Hindlimb muscle (tissue), 1 donor: ENCODE measurements at places on chromosomes 4 and X. TPM values are rescaled to one million over a fixed set of nuclear protein-coding genes. Genes with fewer than 3 reads are reported as not detected.

The PAGE2 gene
- not detected for polyA plus RNA-seq

The CNGA1 gene
- polyA plus RNA-seq = 0.23 TPM

The PFKFB1 gene
- polyA plus RNA-seq = 1.1 TPM

The ABCG2 gene
- polyA plus RNA-seq = 3.0 TPM

The ELMOD2 gene
- polyA plus RNA-seq = 17.2 TPM

The BEND4 gene
- polyA plus RNA-seq = 0.10 TPM

The IL15 gene
- 7.0 TPM for polyA plus RNA-seq

The GAR1 gene
- polyA plus RNA-seq = 26.2 TPM

DNA sequence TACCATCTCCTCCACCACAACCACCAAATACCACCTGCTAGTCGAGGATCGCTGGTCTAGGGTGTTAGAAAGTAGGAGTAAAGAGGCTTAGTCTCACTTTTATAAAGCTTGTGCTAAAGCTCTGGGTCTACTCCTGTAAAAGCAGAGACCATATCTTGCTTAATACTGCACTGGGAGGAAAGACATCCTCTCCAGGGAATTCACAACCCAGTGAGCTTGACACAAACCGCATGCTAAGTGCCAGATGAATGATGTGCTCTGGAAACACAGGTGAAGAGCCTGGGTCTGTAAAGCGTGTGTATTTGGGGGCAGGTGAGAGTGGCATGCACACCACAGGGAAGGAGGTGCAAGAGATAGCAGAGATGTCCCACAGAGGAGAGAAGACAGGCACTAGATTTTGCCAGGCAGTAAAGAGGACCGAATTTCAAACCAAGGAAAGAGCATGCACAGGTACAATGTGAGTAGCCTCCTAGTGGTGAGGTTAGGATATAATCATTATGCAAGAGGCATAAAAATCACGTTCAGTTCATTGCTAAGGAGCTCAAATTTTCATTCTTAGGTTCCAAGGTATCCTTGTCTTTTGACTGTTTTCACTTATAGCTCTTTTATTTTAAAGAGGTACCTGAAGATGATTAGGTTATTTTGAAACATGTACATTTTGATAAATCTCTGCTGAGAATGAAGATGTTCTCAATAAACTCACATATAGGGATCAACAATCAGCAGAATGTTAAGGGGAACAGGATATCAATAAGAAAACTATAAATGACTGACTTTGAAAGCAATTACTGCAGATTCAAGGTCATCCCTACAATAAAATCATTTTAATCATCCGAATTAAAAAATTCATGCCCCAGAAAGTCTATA, 20.7 kb downstream of the TAPT1 start:
- DNase-seq = no peak

GRCh38 chr4:107044170-107044569, 8.1 kb upstream of the DKK2 start:
- no peak for DNase-seq

DNA sequence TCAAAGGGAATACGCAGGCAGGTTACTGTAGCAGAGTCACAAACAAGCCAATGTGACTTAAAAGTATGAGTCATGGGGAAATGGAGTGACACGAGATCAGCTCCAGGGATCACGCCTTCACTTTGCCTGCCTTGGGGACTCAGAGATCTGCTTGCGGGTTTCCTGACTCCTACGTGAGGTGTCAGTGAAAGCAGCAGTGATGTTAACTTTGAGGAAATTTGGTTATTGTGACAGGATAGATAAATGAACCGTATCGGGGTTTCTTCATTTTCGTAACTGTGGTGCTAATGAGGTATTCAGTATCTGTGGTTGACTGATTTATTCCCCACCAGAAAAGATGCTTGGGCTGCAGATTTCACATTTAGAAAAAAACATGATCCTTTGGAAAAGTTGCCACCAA, 383.3 kb upstream of the ZFP42 start:
- no peak for DNase-seq

DNA sequence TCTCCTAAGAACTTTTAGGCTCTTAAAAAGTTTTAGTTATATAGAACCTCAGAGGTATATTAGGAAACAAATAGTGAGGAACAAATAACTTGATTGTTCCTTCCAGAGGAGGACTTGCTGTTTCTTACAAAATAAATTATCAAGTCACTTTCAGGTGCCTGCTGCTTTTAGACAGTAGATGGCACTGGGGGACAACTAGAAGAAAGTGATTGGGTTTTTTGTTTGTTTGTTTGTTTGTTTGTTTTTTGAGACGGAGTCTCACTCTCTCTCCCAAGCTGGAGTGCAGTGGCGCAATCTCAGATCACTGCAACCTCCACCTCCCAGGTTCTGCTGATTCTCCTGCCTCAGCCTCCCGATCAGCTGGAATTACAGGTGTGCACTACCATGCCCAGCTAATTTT, 35.4 kb upstream of the CDKL5 start:
- DNase-seq = no peak

DNA sequence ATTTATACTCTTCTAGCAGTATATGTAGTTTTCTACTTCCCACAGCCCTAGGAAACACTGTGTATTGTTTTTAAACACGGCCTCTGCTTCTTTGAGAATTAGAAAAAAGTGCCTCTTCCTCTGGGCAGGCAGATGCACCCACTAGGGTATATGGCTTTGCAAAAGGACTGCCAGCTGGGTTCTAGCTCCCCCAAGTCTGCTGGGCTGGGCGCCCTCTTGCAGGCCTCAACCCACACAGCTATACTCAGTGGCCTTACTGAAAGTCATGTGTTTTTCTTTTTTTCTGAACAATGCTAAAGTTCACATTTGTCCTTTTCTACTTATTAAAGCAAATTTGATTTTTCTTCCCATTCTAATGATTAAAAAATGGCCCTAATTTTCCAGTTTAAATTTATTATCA, 35.5 kb upstream of the BMPR1B start:
- no peak for DNase-seq

GRCh38 chr4:154569028-154569427, 6.2 kb downstream of the FGB start:
- DNase-seq = no peak

- no peak for DNase-seq
These were observed 49.7 kb downstream of the XIAP start for GRCh38 chrX:123909523-123909922.

GRCh38 chr4:86586160-86586572, 7.9 kb upstream of the PTPN13 start:
- DNase-seq = no peak

GRCh38 chr4:168357941-168358340, 39.4 kb upstream of the DDX60 start:
- no peak for DNase-seq

GRCh38 chr4:83728191-83728590, 192.3 kb downstream of the GPAT3 start:
- no peak for DNase-seq

- DNase-seq = no peak
These were observed 19.9 kb upstream of the ZIC3 start for GRCh38 chrX:137545711-137546651.

DNA sequence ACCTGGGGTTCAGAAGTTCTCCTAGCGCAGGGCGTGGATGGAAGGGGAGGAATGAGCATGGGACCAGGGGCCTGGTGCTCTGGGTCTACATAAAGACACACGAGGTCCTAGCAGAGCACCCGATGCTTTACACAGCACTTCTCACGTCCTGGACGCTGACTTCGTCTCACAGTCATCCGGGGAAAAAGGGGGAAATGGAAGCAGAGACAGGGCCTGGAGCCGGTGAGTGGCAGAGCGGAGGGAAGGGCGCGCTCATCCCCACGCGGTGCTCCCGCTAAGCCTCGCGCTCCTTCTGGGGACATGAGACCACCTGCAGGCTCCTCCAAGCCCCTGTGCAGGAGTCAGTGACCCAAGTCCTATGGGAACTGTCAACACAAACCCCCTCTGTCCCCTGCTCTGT, 157.7 kb downstream of the AFAP1 start:
- DNase-seq = no peak

DNA sequence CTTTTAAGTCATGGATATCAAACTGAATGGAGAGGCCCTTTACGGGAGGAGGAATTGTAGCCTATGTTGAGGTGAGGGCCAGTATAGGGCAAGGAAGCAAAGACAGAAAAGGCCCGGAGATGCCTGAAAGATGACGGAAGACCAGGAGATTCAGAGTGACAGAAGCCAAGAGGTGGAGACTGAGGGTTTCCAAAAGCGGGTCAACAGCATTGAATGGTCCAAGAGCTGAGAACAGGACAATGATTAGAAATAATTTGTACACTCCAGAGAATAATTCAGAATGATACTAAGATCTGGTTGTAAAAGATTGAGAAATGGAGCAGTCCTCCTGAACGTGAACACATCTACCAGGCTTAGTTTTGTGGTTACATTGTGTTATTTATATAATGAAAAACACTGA, 45.5 kb upstream of the ZNF518B start:
- DNase-seq = no peak

DNA sequence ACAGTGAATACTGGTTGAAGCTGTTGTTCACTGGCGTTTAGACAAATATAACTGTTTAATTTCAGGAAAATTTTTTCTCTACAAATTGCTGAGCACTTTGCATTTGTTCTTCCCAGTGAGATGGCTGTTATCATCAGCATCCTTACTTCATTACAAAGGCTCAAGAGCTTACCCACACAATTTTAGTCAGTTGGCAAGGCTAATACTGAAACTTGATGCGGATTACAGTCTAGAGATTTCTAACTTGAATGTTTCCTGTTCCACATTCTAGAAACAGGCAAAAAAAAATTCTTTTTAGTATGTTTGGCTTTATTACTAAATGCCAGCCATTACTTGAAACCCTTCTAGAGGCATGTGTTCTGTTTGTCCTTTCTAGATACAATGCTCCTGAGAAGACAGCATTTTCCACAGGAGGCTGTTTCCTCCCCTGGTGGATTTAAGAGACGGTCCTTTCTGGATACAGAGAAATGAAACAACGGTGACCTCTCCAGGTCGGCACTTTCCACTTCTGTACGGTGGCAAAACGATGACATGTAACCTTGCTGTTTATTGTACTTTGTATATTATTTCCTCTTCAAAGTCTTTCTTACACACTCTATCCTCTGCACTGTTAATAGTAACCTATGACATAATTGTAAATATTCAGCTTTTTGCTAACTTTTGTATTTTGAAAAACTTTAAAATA, 80.9 kb downstream of the RFC1 start:
- DNase-seq = no peak

GRCh38 chrX:45743081-45743533, 542.4 kb upstream of the DIPK2B start:
- no peak for DNase-seq

DNA sequence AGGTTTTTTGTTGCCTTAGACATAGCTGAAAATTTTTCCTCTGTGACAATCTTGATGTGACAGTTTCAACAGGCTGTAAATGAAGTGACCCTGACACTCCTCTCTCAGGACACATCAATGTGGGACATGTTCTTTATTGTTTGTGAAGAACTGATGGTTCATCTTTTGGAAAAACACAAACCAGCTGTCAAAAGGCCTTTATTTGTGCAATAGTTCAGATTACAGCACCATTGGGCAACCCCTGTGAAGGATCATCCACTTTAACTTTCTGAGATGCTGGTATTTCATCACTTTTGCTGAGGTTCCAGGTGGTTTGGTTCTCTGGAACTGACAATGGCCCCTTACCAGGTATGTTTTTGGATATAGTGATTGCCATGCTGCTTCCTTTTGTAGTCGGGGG, 40.3 kb downstream of the OSTC start:
- DNase-seq = no peak

- DNase-seq = no peak
These were observed 6.8 kb downstream of the ZFP42 start for GRCh38 chr4:188002323-188002722.

DNA sequence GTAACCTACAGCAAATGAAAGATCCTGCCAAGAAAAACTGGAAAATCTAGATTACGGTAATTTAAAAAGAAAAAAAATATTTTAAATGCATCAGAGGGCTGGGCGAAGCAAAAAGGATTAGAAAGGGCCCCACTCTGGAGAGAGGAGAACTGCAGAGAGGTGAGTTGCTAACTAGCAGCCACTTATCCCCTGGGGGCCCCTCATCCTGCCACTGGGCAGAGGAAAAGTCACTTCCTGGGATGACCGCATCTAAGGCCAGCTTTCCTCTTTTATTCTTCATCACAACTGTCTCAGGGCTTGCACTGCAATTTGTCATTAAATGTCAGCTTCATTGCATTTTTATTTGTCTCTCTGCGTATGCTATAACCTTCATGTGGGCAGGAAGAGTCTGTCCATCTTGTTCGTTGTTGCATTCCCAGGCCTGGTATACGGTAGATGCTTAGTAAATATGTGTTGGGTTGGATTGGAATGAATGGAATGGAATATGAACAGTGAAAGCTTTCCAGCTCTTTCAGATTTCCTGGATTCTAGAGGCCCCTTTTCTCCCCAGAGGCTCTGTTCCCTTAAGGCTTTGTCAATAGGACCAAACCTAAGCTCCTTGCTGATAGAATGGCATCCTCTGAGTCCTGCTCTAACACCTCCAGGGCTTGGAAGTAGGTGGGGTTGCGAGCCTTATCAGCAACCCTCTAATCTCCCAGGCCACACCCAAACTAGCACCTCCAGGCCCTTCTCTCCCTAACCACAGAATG, 58.9 kb downstream of the TLR10 start:
- no peak for DNase-seq

DNA sequence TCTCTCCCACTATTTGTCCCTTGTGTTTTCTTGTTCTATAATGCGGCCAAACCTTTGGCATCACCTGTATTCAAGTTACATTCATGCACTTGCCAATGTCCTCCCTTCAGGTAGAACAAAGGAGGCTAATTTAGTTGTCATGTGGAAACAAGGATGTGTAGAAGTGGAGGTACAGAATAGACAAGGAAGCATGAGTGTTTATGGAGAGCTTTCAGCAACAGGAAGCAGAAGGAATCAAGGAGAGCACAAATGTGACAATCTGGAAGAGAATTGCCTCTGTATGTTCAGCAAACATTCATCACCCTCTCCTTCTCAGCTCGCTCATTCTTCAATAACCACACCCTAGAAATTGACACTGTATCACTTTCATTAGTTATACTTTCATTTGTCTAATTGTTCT, 103.4 kb downstream of the SLC7A11 start:
- DNase-seq = no peak

GRCh38 chr4:15117270-15117946, 115.1 kb downstream of the CPEB2 start:
- no peak for DNase-seq

GRCh38 chr4:147289181-147289580, 191.7 kb upstream of the EDNRA start:
- no peak for DNase-seq

GRCh38 chr4:11675051-11675800, 246.5 kb upstream of the HS3ST1 start:
- no peak for DNase-seq

GRCh38 chr4:117063961-117064696, 21.2 kb downstream of the TRAM1L1 start:
- DNase-seq = no peak

- DNase-seq = peak; percentile 27
These were observed 308.5 kb downstream of the EVC2 start for GRCh38 chr4:5399790-5400421.

- DNase-seq = no peak
These were observed 843.4 kb downstream of the FSTL5 start for GRCh38 chr4:161320377-161320776.

GRCh38 chr4:123088501-123088900, 166.1 kb upstream of the NUDT6 start:
- DNase-seq = no peak
